IMR-90 (cell line): ENCODE measurements at places on chromosomes 13 and 19. TPM values are rescaled to one million over a fixed set of nuclear protein-coding genes. Genes with fewer than 3 reads are reported as not detected.

DNA sequence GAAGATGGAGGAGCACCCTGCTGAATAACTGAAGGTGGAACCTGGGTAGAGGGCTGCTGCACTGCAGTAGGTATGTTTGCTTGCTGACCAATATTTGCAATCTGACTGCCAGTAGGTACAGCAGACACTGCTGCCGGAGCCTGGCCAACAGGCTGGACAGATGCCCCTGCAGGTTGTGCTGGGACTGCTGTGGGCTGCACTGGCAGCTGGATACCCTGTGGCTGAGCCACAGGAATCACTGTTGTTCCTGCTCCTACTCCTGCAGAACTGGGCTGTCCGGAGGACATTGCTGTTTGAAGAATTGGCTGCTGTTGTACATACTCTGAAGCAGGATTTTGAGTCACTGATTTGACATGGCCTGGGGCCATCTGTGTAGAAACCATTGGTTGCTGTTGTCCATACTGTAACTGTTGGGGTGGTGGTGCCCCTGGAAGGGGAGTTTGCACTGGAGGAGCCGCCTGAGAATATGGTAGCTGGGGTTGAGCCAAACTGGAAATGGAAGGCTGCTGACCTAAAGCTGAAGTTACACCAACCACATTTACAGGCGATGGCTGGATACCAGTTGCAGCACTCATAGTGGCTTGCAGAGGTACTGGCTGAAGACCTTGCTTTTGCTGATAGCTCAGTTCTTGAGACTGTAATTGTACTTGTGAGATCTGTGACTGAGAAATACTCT lies 2.2 kb downstream of the TSC22D1 start:
- peaks cover 24% of the 10 kb centered on the region for H3K4me1 ChIP-seq
- no peaks in the 10 kb centered on the region for H3K27me3 ChIP-seq
- H3K36me3 ChIP-seq = peaks cover 11% of the 10 kb centered on the region
- peak; percentile 67 for DNase-seq
- peak overlapping the region; percentile 80; the same call in 1 of the 2 replicates for H3K4me3 ChIP-seq
- H3K27ac ChIP-seq = no peak overlapping the region

GRCh38 chr13:19591864-19592263 lies 30.5 kb upstream of the TPTE2 start:
- H3K27ac ChIP-seq = no peak overlapping the region
- no peak for DNase-seq
- H3K4me1 ChIP-seq = peaks cover 2% of the 10 kb centered on the region; the same call in 1 of the 2 replicates
- no peak overlapping the region for H3K4me3 ChIP-seq
- peaks cover 2% of the 10 kb centered on the region; the same call in 1 of the 2 replicates for H3K27me3 ChIP-seq

MLNR gene
- total RNA-seq = not detected in 2 replicates

PABPC3 gene
- total RNA-seq = under 0.01 and 0.18 TPM in 2 replicates

CERS4 gene
- 3.2 and 3.9 TPM in 2 replicates for total RNA-seq

GRCh38 chr19:13154241-13154778 lies 4.1 kb downstream of the IER2 start:
- peak overlapping the region; percentile 82 for H3K4me3 ChIP-seq
- peak overlapping the region; percentile 80 for H3K27ac ChIP-seq
- peaks cover 2% of the 10 kb centered on the region; the same call in 1 of the 2 replicates for H3K36me3 ChIP-seq
- no peaks in the 10 kb centered on the region for H3K27me3 ChIP-seq

DNA sequence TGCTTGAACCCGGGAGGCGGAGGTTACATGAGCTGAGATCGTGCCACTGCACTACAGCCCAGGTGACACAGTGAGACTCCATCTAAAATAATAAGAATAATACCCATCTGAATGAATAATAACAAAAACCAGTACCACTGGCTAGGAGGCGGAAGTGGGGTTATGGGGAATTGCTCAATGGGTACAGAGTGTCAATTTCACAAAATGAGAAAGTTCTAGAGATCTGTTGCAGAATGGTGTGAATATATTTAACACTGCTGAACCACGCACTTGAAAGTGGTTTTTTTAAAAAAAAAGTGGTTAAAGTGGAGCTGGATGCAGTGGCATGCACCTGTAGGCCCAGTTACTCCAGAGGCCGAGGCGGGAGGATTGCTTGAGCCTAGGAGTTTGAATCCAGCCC lies 18.5 kb downstream of the KLF2 start:
- H3K4me1 ChIP-seq = peaks cover 14% of the 10 kb centered on the region
- H3K4me3 ChIP-seq = no peak overlapping the region
- no peak for DNase-seq

DNA sequence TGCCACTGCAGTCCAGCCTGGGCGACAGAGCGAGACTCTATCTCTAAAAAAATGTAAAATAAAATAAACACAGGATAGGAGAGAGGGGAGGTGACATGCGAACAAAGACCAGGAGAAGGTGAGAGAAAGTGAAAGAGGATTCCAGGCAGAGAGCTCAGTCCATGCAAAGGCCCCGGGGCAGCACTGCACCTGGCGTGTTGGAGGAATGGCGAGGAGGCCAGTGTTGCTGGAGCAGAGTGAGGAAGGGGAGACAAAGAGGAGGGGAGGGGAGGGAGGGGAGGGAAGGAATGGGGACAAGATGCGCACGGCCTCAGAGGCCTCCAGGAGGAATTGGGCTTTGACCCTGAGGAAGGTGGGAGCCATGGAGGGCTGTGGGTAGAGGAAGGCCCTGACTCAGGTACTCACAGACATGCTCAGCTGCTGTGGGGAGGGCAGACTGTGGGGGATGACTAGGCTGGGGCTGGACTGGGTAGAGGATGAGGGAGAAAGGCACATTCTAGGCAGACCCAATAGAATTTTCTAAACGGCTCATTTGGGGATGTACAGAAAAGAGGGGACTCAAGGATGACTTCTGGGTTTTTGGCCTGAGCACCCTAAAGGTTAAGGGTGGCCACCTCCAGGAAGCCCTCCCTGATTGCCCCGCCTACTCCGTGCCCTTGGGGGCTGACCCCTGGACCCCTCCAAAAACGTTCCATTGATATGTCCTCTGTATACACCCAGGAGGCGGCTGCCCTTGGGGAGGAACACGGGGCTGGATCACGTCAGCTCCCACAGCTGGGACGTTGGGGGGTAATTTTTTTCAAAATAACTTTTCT lies 43.9 kb downstream of the PTPRS start:
- no peak overlapping the region for H3K27ac ChIP-seq
- no peaks in the 10 kb centered on the region for H3K36me3 ChIP-seq
- H3K4me3 ChIP-seq = no peak overlapping the region
- H3K27me3 ChIP-seq = no peaks in the 10 kb centered on the region
- H3K4me1 ChIP-seq = peaks cover 7% of the 10 kb centered on the region

GRCh38 chr19:4260613-4261191 lies 13.8 kb downstream of the YJU2 start:
- no peaks in the 10 kb centered on the region for H3K4me1 ChIP-seq
- no peak for DNase-seq
- no peaks in the 10 kb centered on the region for H3K27me3 ChIP-seq
- H3K27ac ChIP-seq = no peak overlapping the region

RANBP3 gene
- 42.5 and 46.7 TPM in 2 replicates for total RNA-seq

TEAD2 gene
- 30.8 and 31.7 TPM in 2 replicates for total RNA-seq

KLK7 gene
- total RNA-seq = not detected in 2 replicates

DNA sequence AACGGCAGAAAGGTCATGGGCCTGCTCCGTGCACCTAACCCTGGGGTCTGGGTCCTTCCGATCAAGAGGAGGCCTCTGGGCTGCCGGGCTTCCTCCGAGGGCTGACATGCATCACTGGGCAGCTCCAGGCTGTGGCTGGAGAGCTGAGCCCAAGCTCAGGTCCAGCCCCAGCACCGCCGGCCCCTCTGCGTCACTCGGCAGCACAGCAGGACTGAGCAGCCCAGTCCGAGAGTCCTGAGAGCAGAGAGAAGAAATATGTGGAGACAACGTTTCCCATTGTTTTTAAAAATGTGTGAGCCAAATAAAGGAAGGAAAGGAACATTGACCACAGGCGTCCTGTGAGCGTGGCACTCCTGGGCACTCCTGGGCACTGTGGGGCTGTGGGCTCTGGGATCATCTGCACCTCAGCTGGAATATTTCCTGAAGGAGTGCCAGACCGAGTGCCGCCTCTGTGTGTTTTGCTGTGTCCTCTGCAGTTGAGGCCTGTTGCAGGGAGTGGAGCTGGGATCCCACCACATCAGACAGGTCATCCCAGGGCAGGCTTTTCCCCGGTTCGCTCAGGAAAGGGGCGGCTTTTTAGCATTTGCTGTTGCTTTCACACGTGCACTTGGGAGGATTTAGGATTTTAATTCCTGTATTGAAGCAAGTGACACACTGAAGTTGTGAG lies 37.8 kb upstream of the TFDP1 start:
- no peak overlapping the region for H3K4me3 ChIP-seq
- peaks cover 16% of the 10 kb centered on the region for H3K4me1 ChIP-seq
- no peak overlapping the region for H3K27ac ChIP-seq
- peaks cover 46% of the 10 kb centered on the region for H3K36me3 ChIP-seq
- DNase-seq = peak; percentile 28

- no peak for DNase-seq
- no peaks in the 10 kb centered on the region for H3K36me3 ChIP-seq
- H3K4me3 ChIP-seq = no peak overlapping the region
Measured at GRCh38 chr19:17790059-17790780, 4.7 kb upstream of the B3GNT3 start.

KLK4 gene
- not detected in 2 replicates for total RNA-seq

DNA sequence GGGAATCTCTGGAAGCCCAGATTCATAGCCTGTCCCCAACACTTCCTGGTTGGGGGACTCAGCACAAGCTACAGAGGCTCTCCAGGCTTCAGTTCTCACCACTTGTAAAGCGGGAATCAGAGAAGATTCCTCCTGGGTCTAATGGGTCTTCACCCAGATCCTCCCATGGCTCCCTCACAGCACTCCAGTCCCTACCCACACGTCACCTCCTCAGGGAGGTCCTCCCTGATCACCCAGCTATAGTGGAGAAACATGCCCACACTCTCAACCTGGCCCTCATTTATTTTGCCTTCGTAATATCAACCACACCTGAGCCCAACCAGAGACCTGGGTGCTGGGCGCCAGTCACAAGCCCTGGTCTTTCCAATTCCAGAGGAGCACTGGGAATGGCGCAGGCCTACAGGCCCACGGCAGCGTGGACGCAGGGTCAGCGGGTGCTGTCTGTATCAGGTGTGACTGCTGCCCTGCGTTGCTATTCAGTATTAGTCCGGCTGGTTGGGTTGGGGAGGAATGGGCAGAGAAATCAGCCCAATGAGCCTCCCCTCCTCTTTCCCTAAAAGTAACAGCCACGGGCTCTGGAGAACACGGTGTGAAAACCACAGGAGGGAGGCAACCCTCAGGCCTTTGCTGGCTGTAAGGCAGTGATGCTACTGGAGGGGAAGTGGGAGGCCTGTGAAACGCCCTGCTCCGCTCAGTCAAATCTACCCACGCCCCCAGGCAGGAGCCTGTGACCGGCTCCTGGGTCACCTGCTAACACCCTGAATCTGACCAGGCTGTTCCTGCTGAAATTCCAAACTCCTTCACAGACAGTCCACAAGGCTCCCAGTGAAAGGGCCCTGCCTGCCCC lies 5.2 kb downstream of the AKT2 start:
- H3K27me3 ChIP-seq = no peaks in the 10 kb centered on the region
- peaks cover 25% of the 10 kb centered on the region for H3K4me1 ChIP-seq
- H3K36me3 ChIP-seq = no peaks in the 10 kb centered on the region
- no peak for DNase-seq

TMEM38A gene
- 1.4 and 2.0 TPM in 2 replicates for total RNA-seq

FRY gene
- total RNA-seq = 3.0 and 4.2 TPM in 2 replicates

- H3K4me3 ChIP-seq = no peak overlapping the region
- no peaks in the 10 kb centered on the region for H3K4me1 ChIP-seq
- H3K27me3 ChIP-seq = no peaks in the 10 kb centered on the region
- no peaks in the 10 kb centered on the region for H3K36me3 ChIP-seq
Measured at GRCh38 chr19:51029718-51030117, 3.3 kb upstream of the KLK11 start.

IGFL2 gene
- total RNA-seq = not detected in 2 replicates

- no peak for DNase-seq
- no peaks in the 10 kb centered on the region for H3K27me3 ChIP-seq
- no peaks in the 10 kb centered on the region for H3K36me3 ChIP-seq
- no peak overlapping the region for H3K27ac ChIP-seq
- H3K4me3 ChIP-seq = no peak overlapping the region
- H3K4me1 ChIP-seq = no peaks in the 10 kb centered on the region
Measured at GRCh38 chr19:32189956-32190706, 155.3 kb upstream of the ZNF507 start.

PRODH2 gene
- total RNA-seq = not detected in 2 replicates

KLHL1 gene
- total RNA-seq = not detected in 2 replicates

DNA sequence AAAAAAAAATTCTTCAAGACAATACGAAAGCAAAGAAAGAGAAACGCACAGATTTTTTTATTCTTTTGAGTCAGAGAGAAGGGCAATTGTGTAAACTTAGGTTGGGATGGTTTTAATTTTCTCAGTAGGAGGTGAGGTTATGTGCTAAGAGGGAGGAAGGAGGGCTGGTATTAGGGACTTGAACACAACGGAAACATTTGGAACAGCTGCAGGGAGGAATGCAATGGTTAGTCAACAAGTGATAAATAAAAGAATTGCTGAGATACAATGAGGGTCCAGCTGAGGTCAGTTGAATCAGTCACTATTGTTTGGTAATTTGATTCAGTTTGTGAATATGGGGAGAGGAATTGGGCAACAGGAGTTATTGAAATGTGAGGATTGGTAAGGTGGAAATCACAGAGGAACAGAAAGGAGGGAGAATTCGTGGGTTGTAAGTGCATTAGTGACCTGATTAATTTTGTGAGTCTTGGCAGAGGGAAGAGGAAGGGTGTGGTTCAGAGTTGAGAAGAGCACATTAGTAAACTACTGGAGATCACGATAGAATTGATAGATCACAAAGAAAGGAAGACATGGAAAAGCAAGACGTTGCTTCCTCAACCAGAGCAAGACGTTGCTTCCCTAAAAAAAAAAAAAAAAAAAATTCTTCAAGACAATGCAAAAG lies 499.5 kb upstream of the SPRY2 start:
- no peak overlapping the region for H3K4me3 ChIP-seq
- no peaks in the 10 kb centered on the region for H3K4me1 ChIP-seq
- no peaks in the 10 kb centered on the region for H3K27me3 ChIP-seq
- H3K36me3 ChIP-seq = no peaks in the 10 kb centered on the region

DNA sequence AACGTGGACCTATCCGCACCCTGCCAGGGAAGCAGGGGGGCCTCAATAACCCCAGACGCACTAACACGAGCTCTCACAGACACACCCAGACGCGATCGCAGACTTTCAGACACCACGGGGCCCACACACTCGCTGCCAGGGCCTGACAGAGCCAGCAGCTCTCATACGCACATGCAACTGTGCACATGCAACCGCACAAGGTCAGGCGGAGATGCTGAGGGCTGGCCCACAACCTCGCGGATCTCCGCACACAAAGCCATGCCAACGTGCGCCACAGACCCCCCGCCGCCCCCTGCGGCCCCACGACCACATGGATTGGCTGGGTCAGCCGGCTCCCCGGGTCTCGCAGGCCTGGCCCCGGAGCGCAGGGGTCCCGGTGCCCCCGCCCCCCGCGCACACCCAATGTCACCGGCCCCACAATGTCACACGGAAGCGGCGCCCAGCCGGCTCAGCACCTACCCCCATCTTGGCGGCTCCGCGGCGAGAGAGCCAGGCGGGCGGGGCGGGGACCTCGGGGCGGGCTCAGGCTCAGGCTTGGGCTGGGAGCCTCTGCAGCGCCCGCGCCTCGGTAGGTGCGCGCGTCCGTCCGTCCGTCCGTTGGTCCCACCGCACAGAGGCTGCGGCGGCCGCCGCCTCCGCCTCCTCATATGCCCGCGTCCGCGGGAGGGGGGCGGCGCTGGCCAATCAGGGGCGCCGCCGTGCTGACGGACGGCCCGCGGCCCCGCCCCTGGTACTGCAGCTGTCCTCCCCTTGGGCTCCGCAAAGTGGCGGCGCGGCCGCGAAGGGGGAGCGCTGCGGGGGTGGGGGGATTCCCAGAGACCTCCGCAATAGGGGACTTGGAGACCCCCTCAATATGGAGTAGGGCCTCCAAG lies at the start of gene ATP1A3:
TSS of gene ATP1A3 (minus strand) at position 619 of the 872 bp plus-strand sequence. CDS start at position 465, 154 bp downstream.
- 0 out of 2 replicates have a peak within 1 kb of the TSS, but pooled peaks have one; percentile 16 for H3K4me3 ChIP-seq
- no peaks in the 10 kb centered on the region for H3K36me3 ChIP-seq
- peaks cover 65% of the 10 kb centered on the region for H3K27me3 ChIP-seq
- no peaks in the 10 kb centered on the region for H3K4me1 ChIP-seq

GRCh38 chr19:49056101-49056901 lies 1.2 kb downstream of the CGB7 start:
- H3K4me3 ChIP-seq = peak overlapping the region; percentile 61
- H3K27me3 ChIP-seq = peaks cover 6% of the 10 kb centered on the region; the same call in 1 of the 2 replicates
- no peaks in the 10 kb centered on the region for H3K36me3 ChIP-seq
- peaks cover 2% of the 10 kb centered on the region; the same call in 1 of the 2 replicates for H3K4me1 ChIP-seq
- peak overlapping the region; percentile 17; the same call in 1 of the 2 replicates for H3K27ac ChIP-seq
